ENCODE measurements at places on chromosomes 11 and 22.

DNA sequence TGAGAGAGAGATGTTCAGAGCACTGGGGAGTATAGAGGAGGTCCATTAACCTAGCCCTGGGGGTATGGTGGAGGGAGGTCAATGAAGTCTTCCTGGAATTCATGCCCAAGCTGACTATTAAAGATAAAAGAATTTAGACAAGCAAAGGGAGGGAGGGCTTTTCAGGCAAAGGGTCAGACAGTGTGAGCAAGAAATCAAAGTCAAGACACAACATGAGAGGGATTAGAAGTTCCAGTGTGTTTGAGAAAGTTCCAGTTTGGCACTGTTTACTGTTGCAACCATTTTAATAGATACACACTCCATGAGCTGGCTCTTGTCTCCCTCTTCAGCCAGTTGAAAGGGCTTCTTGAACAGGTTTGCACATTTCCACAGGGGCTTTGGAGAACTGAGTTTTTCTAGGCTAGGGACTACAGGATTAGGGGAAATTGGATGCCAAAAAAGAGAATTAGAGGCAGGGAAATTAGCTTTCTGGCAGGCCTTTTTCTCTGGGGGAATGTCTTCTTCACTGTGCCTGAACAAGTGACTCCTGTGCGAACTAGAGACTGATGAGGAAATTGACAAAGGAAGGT, 14.7 kb upstream of the NNMT start:
- DNase-seq = peak; percentile 43

DNA sequence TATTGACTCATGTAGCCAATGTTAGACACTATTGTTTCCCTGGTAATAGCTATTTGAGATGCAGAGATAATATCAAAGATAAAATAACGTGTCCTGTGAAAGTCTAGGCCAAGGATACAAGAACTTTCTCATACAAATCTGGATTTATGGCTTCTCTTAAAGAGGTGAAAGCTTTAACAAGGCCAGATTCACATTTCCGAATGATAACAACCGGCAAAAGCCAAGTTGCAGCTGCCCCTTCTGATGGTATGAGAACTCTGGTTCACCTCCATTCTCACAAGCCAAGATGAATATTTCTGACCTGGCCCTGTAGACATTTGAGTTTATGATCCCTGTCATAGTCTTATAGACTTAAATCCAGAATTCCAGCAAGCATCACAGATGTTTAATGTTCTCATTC, 230.4 kb upstream of the ZC3H12C start:
- no peak for DNase-seq

GRCh38 chr11:1926156-1927025, 6.9 kb downstream of the TNNT3 start:
- DNase-seq = no peak

GRCh38 chr11:18727479-18728236, 1.7 kb upstream of the IGSF22 start:
- DNase-seq = peak; percentile 84

GRCh38 chr11:66561178-66561974, 7.0 kb downstream of the CTSF start:
- no peak for DNase-seq

DNA sequence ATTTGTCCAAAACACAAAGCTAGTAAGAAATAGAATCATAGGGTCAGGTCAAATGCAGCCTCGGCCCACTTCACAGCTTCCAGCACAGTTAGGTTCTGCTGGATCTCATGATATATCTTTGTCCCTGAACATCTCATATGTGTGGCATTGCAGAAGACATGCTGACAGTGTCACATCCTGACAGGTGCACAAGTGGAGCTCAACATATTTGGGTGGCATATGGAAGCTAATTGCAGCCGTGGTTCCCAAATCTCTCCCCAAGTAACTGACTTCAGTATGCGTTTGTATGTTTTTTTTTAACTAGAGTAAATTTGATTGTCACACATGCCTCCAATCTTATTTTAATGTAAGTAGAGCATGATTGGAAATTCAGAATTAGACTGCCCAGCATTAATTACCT, 33.4 kb downstream of the NAV2 start:
- DNase-seq = no peak

- no peak for DNase-seq
Observed at GRCh38 chr22:44453441-44454112, 44.5 kb downstream of the RTL6 start.

DNA sequence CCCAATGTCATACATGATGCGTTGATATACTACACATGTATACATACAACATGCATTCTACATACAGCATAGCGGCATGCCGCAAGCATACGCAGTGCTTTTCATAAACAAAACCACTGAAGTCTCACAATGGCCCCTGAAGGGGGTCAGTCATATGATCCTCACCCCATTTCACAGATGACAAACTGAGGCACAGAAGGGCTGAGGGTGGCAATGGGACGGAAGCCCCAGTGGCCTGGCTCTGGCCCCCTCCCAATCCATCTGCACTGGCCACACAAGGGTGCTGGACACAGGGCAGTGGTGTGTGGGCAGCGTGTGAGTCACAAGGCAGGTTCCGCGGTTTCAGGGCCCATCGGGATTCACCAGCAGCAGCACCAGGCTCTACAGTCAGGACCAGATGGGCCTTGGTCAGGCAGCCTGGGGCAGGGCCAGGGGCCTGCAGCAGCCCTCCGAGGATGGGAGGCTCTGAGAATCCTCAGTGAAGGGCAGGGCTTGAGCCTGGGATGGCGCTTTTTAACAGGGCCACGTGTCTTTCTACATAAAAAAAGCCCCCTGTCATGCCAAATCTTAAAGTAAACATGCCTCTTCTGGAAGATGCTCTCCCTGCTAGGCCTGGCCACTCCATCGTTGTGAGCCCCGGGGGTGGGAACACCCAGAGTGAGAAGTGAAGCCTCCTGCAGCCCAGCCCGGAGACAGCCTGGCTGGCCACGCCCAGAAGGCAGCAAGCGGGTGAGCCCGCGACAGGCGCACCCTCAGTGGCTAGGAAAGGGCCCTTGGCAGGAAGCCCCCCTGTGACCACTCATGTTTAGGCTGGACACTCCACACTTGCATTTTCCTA, 206.5 kb downstream of the CTTN start:
- DNase-seq = no peak

DNA sequence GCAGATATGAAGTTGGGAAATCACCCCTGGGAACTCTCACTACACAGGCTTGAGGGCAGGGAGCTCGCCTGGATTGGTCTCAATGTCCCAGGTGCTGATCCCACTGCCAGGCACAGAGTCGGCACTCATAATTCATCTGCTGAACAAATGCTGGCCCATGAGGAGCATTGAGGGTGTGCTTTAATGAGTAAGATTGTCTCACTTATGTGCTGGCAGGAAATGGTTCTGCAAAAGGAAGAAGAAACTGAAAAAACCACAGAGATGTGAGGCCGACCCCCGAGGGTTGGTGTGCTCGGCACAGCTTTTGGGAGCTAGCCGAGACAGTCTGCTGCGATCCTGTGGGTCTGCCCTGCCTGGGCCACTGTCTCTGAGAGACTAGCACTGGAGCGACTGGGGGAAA, 9.4 kb downstream of the PLAAT2 start:
- DNase-seq = peak; percentile 84

Data from activated CD4-positive, alpha-beta T cell treated with anti-CD3 and anti-CD28 coated beads, Interleukin-2, amount 10 ng/mL, durations not matched to agents 24 days and 14 days (primary cell).